ENCODE measurements at places on chromosomes 3 and 15.

DNA sequence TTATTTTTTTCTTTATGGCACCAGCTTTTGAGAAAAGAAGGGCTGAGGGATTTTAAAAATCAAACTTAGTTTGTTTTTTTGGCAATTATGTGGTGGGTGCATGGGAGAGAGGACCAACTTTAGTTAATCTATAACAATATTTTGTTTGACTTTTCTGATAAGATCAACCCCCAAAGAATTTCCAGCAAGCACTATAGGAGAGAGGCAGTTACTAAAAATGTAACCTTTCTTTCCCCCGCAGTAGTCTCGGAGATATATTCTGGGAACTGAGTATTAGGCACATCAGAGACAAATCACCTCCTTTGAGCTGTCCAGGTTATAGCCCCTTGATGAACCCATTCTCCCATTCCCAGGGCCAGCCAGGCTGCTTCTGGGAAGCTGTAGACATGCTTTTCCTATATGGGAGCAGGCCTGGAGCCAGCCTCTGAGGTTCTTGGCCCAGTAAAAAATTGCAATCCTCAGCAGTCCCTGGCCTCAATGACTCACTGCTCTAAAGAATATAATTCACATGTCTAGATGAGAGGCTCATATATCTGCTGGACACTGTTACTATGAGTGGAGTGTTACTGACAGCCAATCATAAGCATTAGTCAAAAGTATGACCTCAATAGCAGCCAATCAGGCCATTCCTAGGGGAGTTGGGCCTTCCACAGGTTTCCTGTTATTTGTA lies 138.3 kb upstream of the AGBL1 start:
- no peak for DNase-seq

- DNase-seq: no peak
Measured at GRCh38 chr3:149545049-149545448, 70.6 kb downstream of the TM4SF4 start.

- no peak for DNase-seq
Measured at GRCh38 chr3:29286478-29287240, 5.8 kb downstream of the RBMS3 start.

- DNase-seq: no peak
Measured at GRCh38 chr15:87345961-87346360, 910.6 kb downstream of the NTRK3 start.

- no peak for DNase-seq
Measured at GRCh38 chr15:73873456-73873855, at the start of gene TBC1D21. Gene TBC1D21, plus strand, starts transcription at chr15:73873564. Its CDS starts 146 bp downstream, at chr15:73873710.

GRCh38 chr3:40827942-40828688 lies 303.4 kb downstream of the ZNF621 start:
- DNase-seq: no peak

- DNase-seq: no peak
Measured at GRCh38 chr3:16090706-16091105, 83.8 kb upstream of the GALNT15 start.

- DNase-seq: no peak
Measured at GRCh38 chr3:8642001-8642400, 2.6 kb downstream of the SSUH2 start.

GRCh38 chr3:42502429-42503250 lies at the start of gene VIPR1:
Gene VIPR1, plus strand, starts transcription at chr3:42502643. Its CDS starts 93 bp downstream, at chr3:42502736.
- DNase-seq: peak; percentile 93

- DNase-seq: no peak
Measured at GRCh38 chr15:60135961-60136360, 131.8 kb downstream of the FOXB1 start.

- no peak for DNase-seq
Measured at GRCh38 chr15:76234337-76234889, 76.9 kb downstream of the ETFA start.

DNA sequence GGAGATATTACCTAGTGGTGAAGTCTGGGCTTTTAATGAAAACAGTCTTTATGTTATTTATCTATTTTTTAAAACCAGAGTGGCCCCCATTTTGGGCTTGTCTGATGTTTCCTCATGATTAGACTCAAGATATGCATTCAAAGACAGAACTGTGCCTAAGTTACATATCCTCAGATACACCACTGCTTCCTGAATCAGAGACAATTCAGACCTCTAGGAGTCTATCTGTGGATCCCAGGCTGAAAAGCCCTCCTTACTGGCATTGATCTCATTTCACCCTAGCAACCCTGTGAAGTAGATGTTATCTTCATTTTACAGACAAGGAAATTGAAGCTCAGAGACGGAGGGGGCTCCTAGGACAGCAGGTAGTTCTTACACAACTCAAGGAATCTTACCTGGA lies 16.8 kb upstream of the TGM5 start:
- no peak for DNase-seq

- no peak for DNase-seq
Measured at GRCh38 chr3:40782111-40782721, 257.5 kb downstream of the ZNF621 start.

GRCh38 chr15:37058316-37058985 lies 41.9 kb downstream of the MEIS2 start:
- DNase-seq: no peak

- no peak for DNase-seq
Measured at GRCh38 chr3:160169139-160169976, 55.9 kb upstream of the C3orf80 start.

GRCh38 chr3:156145866-156146265 lies 25.5 kb downstream of the KCNAB1 start:
- DNase-seq: no peak

- DNase-seq: no peak
Measured at GRCh38 chr3:151130428-151130827, 45.0 kb downstream of the MED12L start.

DNA sequence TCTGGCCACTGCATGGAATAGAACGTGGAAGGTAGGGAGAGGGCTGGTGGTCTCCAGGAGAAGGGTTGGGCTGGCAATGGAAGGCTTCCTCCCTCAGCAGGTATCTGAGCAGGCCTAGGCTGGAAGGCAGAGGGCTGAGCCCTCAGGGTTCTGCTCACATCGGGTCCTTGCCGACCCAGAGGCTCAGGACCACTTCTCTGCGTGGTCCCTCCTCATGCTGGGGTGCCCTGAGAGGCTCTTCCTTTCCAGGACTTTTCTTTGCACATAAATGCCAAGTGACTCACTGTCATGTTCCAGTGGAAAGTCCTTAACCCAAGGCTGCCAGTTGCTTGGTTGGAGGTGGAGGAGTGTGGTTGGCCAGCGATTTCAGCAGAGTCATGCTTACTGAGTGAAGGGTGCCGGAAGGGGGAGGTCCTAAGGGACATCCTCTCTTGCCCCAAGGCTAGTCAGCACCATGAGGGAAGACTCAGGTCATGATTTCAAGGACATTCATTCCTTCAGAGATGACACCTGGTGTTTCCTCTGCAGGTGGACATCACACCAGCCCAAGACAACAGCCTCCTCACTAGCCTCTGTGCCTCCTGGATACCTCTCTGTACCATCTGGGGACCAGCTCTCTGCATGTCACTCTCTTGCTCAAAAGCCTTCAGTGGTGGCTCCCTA lies 8.2 kb downstream of the SLC6A6 start:
- DNase-seq: no peak

DNA sequence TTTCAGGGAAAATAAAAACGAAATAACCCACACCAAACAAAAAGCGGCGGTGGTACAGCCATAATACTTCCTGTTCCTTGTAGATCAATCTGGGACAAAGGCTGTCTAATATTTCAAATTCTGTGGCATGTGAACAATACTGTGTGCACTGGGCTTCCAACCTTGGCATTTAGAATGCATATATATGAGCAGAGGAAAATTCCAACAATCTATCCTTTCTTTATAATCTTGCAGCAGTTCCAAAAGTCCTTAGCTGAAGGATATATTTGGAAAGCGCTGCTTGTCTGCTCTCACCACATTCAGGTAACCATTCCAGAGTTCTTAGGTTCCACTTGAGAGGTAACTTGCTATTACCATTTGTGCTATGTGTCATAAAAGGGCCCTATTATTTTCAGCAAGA lies 231.8 kb downstream of the RBMS3 start:
- no peak for DNase-seq

GRCh38 chr3:175077216-175077615 lies 218.1 kb downstream of the NAALADL2 start:
- DNase-seq: no peak

- DNase-seq: peak; percentile 68
Measured at GRCh38 chr15:66285533-66286280, 7.7 kb upstream of the DIS3L start.

GRCh38 chr15:46732060-46732459 lies 985.2 kb upstream of the SEMA6D start:
- no peak for DNase-seq

DNA sequence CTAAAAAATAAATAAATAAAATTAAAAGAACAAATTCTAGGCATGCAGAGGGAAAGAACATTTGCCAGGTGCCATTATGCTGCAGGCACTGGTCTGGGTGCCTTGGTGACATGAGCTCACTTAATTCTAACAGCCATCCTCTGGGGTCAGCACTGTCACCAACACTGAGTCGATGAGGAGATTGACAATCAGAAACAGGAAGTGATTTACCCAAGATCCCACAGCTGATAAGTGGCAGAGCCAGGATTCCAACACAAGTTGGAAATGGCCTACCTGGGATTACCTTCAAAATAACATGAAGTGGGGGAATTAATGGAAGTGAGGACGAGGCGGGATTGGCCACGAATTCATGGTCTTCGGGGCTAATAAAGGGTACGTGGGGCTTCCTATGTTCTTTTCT lies 3.6 kb downstream of the PLIN1 start:
- DNase-seq: no peak

DNA sequence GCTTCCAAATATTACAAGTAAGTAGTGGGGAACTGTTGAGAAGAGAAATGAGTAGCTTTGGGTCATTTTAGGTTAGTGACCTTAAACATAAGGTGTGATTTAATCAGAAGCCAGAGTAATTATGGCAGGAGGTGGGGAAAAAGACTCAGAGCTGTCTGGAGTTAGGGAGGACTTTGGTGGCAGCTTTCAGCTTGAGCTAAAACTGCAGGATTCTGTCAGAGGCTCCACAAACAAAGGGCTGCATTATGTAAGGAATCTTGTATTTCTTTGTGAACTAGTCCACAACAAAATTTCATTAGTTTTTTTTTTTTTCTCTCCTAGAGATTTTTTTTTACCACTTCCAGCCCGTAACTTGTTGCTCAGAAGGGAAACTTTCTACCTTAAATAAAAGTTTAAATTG lies 345.3 kb downstream of the TIGIT start:
- no peak for DNase-seq

GRCh38 chr15:83352119-83352518 lies 67.7 kb upstream of the BNC1 start:
- DNase-seq: no peak
